ENCODE measurements at places on chromosomes 3 and 15.

DNA sequence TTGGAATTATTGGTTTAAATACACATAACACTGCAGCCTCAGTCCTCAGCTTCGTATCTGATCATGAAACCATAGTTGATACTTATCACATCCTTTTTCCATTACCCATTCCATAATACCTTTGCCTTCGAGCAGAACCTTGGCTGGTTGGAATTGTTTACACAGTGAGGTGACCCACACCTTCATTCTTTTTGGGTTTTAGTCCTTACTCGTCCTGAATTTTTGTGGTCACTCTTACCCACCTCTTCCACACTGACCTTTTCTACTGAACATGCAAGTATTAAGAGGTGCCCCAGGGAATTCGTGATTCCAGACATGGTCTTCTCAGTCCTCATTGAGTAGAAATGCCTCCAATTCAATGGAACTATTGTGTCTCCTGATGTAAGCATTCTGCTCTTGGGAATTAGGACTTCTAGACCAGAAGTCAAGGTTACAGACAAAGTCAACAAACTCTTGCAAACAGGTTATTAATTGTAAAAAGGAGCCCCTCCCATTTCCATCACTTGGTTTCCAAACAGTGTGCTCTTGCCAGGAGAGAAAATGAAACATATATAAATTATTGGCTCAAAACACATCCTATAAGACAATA, 37.7 kb downstream of the SCN11A start:
- no peak for DNase-seq

DNA sequence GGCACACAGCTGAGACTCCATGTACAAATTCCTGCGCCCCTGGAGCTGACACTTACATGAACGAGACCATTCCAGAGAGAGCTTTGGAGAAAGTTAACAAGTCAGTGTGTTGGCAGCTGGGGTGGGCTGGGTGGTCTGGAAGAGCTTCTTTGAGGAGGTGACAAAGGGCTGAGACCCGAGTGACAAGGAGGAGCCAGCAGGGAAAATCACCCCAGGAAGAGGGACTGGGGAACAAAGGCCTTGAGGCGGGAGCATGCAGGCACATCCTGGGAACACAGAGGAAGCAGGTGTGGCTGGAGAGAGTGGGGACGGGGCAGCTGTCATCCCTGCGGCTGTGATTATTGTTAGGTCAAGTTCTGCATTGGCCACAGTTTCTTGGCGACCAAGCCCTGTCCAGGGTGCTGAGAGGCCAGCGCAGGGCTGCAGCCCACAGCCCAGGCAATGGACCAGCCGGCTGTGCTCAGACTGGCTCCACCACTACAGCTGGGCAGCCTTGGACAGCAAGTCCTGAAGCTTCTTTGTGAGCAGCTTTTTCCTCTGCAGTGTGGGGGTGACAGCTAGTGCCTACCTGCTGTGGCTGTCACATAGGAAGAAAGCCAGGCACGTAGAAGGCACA, 34.2 kb upstream of the PRR23E start:
- DNase-seq, result peak; percentile 61

DNA sequence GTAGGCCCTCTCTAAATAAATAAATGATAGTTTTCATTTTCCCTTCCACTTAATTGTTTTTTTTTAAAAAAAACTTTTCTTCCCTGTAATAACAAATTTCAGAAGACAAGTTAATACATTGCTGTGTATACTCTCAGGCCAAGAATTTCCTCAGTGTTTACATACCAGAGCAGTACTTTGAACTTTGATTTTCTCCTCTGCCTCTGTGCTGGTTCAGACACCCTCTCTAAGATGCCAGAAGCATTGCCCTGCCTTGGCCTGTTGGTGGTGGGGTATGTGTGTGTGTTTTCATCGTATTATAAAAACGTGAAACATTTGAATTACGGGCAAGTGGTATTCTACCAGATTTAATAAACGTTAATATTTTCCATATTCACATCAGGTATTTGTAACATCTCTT, 70.1 kb downstream of the SMAD3 start:
- no peak for DNase-seq

DNA sequence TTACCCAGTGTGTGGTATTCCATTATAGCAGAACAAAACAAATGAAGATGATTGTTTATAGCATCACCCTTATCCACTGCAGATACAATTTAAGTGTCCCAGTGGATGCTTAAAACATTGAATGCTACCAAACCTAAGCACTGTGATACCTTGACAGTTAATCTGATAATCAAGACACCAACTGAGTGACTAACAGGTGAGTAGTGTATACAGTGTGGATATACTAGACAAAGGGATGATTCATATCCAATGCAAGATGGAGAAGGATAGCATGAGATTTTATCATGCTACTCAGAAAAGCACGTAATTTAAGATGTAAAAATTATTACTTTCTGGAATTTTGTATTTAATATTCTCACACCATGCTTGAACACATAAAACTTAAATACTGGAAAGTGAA, 1449.0 kb downstream of the OTOL1 start:
- no peak for DNase-seq

GRCh38 chr15:52228921-52229320, 37.7 kb upstream of the GNB5 start:
- no peak for DNase-seq

GRCh38 chr3:171323938-171324536, 136.2 kb downstream of the TNIK start:
- DNase-seq, result no peak

DNA sequence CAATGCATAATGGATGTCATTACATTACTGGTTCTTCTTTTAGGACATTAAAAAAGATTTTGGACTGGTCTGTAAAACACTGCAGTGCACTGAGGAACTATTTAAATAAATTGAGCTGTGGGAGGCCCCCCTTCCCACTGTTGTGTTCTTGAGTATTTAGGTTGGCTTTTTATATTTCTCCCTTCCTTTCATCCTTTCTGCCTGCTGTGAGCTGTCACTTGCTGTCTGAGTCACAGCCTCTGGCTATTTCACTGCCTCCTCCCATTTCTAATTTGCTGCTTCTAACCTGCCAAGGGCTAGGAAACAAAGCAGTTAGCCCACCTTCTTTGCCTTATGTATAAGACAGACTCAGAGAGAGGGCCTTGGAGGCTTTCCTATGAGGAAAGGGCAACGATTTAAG, 89.0 kb upstream of the FNDC3B start:
- DNase-seq, result no peak

GRCh38 chr3:99249627-99250026, 348.1 kb upstream of the DCBLD2 start:
- no peak for DNase-seq

GRCh38 chr3:151107177-151107576, 21.7 kb downstream of the MED12L start:
- no peak for DNase-seq

DNA sequence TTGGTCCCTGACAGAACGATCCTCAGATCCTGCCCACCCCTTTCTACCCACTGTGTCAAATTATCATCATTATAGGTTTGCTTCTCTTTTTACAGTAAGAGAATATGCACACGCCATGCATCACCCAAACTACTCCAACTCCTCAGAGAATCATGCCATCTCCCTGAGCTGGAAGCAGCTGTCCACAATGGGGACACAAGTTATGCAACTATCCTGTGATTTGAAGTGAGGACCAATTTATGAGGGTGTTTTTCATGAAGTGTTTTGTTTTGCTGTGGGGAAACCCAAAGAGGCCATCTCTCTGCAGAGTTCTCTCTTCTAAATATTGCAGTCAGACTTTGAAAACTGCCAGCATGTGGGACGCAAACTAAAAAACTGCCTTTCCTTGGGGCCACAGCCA, 35.8 kb upstream of the TNFSF10 start:
- DNase-seq, result no peak

DNA sequence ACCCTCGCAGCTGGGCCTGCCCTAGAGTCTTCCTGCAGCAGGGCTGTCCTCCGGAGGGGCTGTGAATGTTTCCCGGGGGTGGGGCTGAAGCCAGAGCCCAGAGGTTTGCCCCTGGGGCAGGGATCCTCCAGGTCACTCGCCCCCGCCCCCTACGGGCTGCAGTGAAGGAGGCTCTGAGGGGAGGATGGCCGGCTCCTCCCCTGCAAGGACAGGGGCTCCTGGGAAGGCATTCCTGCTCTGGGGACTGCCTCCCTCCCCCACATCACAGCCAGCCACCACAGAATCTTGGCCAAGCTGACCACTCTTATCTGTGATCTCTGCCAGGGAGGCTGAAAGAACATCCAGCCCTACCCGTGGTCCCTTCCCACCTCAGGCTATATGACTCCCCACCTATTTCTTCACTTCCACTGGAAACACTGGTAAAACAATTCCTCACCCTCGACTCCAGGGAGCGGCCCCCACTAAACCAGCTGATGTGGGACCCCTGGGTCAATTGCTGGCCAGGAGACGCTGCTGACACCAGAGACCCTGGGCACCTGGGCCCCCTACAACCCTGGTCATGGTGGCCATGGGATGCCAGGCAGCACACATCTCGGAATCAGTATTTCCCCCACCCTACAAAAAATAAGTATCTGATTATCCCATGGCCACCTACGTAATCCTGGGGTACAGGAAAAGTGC, 66.0 kb downstream of the HMCES start:
- DNase-seq, result no peak

- no peak for DNase-seq
Observed at GRCh38 chr3:157077565-157077991, 82.4 kb downstream of the CCNL1 start.

GRCh38 chr15:83118291-83118827, 10.9 kb downstream of the TM6SF1 start:
- DNase-seq, result no peak

DNA sequence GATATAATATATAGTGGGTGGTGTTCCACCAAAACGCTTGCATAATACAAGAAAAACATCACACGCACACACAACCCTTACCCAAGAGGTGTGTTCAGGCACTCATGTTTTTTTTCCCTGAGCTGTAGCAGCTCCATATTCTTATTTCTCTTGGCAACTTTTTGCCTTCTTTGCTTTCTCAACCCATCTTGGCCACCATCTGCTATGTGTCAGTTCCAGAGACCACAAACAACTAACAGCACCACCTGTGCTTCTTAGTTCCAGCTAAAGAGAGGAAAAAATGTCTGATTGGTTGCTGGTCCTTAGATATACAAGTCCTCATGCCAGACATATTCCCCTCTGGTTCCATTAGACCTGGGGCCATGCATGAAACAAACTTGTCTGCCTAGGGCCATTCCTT, 11.9 kb downstream of the ACTC1 start:
- DNase-seq, result no peak

- DNase-seq, result no peak
Observed at GRCh38 chr3:30688776-30689641, 82.6 kb downstream of the TGFBR2 start.

Measured in neural crest cell (in vitro differentiated cells).